ENCODE measurements at places on chromosomes 7 and 10. TPM values are rescaled to one million over a fixed set of nuclear protein-coding genes. Genes with fewer than 3 reads are reported as not detected.

GRCh38 chr10:77162697-77163096 lies 474.9 kb downstream of the KCNMA1 start:
- no peak for DNase-seq

GRCh38 chr10:955820-956217 lies 24.3 kb upstream of the LARP4B start:
- no peak for DNase-seq

DNA sequence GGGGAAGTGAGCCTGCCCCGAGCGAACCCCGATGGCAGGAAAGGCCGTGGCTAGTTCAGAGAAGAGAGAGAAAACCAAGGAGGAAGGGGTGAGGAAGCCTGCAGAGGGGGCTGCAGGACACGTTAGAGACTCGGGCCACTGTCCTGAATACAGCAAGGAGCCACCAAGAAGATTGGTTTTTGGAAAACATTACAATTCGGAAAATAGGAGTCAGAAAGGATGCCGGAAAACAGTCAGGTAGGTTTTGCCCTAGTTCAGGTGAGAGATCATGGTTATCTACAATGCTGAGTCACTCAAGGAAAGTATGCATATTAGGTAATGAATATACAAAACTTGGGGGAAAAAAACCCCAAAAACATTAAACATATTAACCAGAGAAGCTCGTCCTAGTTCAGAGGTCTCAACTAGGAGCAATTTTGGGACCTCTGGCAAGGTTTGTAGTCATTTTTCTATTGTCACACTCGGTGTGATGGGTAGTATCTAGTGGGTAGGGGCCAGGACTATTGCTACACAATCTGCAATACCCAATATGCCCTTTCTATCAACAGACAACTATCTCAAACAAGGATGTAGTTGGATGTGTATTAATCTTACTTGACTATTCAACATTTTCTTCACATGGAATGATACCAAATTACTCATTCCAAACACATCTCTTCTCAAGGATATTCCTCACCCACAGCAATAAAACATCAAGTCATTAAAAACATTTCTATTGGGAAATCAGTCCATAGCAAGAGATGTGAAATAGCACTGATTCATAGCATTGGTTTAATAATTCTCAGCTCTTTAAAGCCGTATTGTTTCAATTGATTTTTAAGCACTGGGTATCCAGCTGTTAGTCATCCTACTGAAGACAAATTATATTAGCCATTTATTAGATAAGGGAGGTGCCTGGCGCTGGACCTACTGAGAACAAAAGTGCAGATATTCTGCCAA lies 74.4 kb upstream of the RSU1 start:
- peak; percentile 69 for DNase-seq

DNA sequence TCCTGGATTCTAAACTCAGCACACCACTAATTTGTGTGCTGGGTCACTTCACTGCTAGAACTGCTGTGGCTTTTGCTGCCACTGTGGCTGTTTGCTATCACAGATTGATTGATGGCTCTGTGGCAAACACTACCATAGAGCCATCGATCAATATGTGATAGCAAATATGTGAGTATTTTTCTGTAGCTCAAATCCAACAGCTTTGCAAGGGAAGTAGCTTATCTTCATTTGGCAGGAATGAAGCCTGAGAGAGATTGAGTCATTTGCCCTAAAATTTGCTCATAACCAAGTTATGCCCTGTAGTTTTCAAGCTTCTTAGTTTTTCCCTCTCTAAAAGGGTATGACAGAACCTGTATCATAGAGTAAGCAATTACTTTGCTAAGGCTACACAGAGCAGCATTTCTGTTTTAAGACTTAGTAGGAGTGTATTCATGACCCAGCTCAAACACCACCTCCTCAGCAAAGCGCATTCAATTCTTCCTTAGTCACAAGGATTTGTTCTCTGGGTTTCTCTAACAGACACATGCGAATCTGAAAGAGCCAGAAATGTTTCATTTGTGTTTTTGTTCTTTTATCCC lies 43.1 kb downstream of the MINPP1 start:
- no peak for DNase-seq

Gene NUTM2D
- total RNA-seq = 0.99 TPM

Gene RAMP3
- total RNA-seq = not detected

Gene TOMM7
- total RNA-seq = 277 TPM

- DNase-seq = no peak
Measured at GRCh38 chr7:96097835-96098234, 224.1 kb downstream of the SLC25A13 start.

Gene CYP3A5
- not detected for total RNA-seq
